ENCODE measurements at places on chromosomes 7 and 10. TPM values are rescaled to one million over a fixed set of nuclear protein-coding genes. Genes with fewer than 3 reads are reported as not detected.

Gene AGAP3
- total RNA-seq, result 44.2 TPM

Gene UCN3
- not detected for total RNA-seq

Gene ANKRD30A
- 0.07 TPM for total RNA-seq

Gene FAM180A
- 0.43 TPM for total RNA-seq

Gene OPN4
- total RNA-seq, result 0.20 TPM

Gene BTBD16
- not detected for total RNA-seq

Gene SUGCT
- total RNA-seq, result 2.0 TPM

Gene ZKSCAN5
- total RNA-seq, result 12.2 TPM

Gene C10orf67
- 0.55 TPM for total RNA-seq

Gene MUC3A
- total RNA-seq, result 2.3 TPM

Gene NKX1-2
- 0.25 TPM for total RNA-seq

Gene GRM3
- total RNA-seq, result 2.8 TPM

Gene FEZF1
- total RNA-seq, result 0.43 TPM

Gene ERV3-1
- total RNA-seq, result 40.5 TPM

Gene DNTT
- total RNA-seq, result 0.13 TPM

Gene OR6B1
- 0.09 TPM for total RNA-seq

Gene TSPAN12
- 9.4 TPM for total RNA-seq

Gene NACAD
- total RNA-seq, result 1.2 TPM
